Fibroblast of villous mesenchyme (primary cell): ENCODE measurements at places on chromosomes 11 and 22.

DNA sequence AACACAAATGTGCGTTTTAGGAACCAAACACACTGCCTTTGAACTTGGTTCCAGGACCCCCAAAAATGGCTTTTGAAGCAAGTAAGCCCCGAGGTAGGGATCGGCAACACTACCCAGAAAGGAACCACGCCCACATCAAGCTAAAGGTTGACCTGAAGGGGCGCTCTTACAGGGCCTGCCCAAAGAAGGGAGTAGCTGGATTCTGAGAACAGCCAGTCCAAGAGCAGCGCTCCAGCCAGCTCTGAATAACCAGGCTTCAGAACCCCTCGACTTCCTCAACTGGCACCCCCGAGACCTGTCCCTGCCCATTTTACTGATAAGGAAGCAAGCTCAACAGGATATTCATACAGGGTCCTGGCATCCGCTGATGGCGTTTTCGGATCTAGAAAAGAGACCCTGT lies 18.9 kb upstream of the MOB2 start:
- no peak for DNase-seq

GRCh38 chr11:12189543-12190235 lies 79.3 kb downstream of the MICAL2 start:
- no peak for DNase-seq

DNA sequence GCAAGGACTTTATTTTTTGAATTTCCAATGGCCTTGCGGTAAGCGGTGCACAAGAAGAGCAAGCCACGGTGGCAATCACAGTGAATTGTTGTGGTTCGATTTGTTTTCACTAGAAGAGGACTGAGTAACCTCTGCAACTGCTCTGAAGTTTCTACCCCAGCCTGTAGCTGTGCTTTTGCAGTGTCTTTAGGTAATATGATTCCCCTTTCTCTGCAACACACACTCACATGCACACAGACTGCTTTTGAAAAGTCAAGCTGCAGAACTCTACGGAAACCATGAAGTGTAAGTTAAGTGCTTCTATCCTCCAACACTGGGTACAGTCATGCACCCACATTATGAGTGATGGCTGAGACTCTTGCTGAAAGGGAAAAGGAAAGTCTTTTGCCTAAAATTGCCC lies 38.4 kb downstream of the CD44 start:
- no peak for DNase-seq

- DNase-seq, result no peak
Measured at GRCh38 chr11:87358461-87358860, 320.7 kb downstream of the TMEM135 start.

DNA sequence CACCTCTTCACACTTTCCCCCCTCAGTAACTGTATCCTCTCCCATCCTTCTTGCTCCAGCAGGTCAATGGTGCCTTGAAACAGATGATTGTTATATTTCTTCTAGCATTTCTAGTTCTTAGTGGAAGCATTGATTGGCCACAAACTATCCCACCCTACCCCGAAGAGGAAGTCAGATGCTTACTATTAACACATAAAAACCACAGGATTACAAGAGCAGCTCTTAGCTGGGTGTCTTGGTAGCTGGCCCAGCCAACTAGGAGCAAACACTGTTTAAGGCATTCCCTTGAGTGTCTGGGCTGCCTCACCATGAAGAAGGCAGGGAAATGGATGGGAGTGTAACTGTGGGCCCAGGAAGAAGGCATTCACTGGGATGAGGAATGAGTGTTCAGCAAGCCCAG lies 176.6 kb downstream of the GRIK4 start:
- DNase-seq, result no peak

DNA sequence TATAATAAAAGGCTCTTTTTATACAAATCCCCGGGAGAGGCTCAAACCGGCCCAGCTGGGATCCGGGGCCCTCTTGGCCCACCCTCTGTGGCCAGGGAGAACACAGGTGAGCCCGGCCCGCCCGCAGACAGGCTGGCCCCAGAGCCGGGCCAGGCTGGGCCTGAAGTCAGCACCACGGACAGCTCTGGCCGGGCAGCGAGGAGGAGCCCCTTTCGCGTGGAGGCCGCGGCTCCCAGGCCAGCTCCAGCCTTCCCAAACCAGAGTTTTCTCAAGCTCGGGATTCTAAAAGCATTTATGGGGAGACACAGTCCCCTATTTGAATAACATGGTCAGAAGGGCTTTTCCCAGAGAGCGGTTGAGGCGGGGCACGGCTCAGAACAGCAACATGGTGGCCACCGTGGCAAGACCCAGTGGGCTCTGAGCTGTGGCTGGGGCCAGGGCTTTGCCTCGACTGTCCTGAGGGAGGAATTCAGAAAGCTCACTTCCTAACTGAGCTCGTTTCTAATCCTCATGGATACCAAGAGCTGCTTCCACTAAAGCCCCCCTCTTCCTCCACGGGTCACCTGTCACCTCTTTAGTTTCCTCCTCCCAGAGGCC lies 115.4 kb downstream of the BRD1 start:
- no peak for DNase-seq

- no peak for DNase-seq
Measured at GRCh38 chr22:23093051-23093788, 22.9 kb downstream of the GNAZ start.

- DNase-seq, result no peak
Measured at GRCh38 chr22:21448627-21449416, 18.4 kb upstream of the TMEM191C start.

GRCh38 chr11:19633276-19633675 lies 79.4 kb upstream of the NAV2 start:
- DNase-seq, result no peak

DNA sequence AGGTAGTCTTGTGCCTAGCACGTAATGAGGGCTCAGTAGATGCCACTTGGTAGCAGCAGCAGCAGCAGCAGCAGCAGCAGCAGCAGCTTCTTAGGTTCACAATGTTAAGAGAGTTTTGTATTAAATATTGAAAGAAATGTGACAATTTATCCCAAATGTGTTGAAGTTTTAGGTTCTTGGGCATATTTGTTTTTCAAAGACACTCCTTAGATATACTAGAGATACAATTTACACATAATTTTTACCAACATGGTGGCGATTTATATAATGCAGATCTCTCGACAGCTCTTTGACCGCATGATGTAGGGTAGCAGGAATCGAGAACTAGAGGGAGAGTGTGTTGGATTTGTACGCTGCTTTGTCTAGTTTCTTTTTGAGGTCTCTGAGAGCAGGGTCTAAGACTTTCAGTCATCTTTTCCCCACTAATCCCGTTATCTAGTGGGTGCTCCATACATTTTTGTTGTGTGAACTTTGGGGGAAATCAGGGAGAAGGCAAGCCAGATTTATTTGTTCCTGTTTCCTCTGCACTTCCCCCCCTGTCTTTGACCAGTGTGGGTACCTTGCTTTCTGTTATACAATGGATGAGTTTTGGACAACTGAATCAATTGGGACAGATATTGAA lies 1.4 kb downstream of the FDX1 start:
- no peak for DNase-seq

DNA sequence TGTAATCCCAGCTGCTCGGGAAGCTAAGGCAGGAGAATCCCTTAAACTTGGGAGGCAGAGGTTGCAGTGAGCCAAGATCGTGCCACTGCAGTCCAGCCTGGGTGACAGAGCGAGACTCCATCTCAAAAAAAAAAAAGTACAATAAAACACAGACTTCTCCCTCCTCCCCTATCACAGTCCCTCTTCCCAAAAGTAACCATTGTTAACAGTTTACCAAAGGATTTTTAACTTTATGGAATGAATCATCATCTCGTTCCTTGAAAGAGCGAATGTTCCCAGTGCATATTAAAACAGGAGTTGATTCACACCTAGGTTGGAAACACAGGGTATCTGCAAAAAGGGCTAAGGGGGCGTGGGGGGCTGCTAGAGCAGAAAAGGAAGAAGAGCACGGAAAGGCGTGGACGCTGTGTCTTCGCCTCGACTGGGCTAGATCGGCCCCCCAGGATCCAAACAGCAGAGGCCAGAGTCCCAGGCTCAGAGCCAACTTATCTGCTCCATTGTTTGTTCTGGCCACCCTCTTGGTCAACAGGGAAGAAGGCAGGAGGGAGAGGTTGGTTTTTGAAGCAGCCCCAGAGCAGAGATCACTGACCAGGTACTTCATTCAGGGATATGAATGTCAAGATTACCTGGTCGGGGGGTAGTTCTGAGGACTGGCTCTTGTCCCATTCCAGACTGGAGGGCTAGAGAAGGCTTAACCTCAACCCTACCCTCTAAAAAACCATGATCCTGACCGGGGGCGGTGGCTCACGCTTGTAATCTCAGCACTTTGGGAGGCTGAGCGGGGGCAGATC lies 2.1 kb upstream of the AHNAK start:
- no peak for DNase-seq

GRCh38 chr22:20243537-20244249 lies 24.4 kb downstream of the RTN4R start:
- DNase-seq, result peak; percentile 70

- no peak for DNase-seq
Measured at GRCh38 chr11:14059491-14059890, 97.0 kb downstream of the SPON1 start.

GRCh38 chr11:83410605-83411565 lies 124.7 kb upstream of the CCDC90B start:
- no peak for DNase-seq

GRCh38 chr11:119571311-119571710 lies 148.3 kb upstream of the THY1 start:
- no peak for DNase-seq

DNA sequence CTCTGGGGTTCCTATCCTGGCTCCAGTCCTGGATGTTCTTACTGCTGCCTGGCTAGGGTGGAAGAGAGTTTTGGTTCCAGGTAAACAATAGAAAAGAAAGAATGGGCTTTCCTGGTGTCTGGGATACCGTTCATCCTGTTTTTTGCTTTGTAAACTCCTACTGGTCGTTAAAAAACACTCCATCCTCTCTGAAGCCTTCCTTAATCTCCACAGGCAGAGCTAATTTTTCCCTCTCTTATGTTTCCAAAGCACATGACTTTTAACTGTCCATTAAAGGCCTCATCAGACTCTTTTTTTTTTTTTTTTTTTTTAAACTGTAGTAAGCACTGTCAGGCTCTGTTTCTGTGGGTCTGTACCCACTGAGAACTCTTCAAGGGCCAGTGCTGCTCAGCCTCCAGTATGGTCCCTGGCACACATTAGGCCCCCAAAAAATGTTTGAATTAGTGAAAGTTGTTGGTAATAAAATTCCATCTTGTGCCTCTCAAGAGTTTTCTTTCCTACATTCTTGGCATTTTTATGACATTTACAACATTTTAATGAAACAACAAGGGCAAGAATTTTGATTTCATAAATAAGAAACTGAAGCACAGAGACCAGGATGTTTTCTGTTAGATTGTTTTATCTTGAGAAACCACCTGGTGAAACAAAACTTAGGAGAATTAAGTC lies 104.2 kb downstream of the TEAD1 start:
- DNase-seq, result peak; percentile 36
